ENCODE measurements at places on chromosomes 1 and 21.
A peak's percentile ranks its signal among the peaks of the same experiment; 100 is the strongest.

DNA sequence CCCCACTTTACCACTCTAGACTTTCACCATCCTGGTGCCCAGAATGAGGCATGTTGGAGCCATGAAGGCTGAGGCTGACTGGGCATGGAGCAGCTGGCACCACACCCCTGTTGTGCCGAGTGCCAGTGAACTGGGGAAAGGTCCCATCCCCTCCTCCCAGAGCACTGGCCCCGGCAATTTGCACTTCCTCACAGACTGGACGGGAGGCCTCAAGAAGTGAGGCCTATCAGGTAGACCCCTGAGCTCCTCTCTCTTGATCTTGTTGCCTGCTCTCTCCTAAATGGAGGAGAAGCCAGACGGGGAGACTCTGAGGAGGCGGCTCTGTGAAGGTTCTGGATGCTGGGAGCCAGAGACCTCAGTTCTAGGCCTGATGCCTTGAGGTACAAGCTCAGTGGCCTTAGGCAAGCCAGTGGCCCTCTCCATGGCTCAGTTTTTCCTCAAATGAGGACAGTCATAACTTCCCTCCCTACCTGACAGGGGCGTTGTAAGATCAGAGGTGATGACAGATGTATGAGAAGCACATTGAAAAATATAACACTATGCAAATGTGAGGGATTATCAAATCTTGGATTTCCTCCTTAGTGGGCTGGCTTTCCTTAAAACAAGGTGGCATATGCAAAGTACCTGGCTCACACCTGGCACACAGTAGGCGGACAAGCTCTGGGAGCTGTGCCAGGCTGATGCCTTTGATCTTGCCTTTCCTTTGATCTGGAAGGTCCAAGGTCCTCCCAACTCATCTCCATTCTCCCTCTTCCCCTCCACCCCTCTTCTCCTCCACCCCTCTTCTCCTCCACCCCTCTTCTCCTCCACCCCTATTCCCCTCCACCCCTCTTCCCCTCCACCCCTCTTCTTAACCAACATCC lies 6.7 kb downstream of the GRHL3 start:
- no peak for DNase-seq

GRCh38 chr1:210743038-210743437 lies 390.9 kb downstream of the KCNH1 start:
- no peak for DNase-seq

- DNase-seq: no peak
These were observed 715.7 kb upstream of the ZP4 start for GRCh38 chr1:238606457-238606856.

DNA sequence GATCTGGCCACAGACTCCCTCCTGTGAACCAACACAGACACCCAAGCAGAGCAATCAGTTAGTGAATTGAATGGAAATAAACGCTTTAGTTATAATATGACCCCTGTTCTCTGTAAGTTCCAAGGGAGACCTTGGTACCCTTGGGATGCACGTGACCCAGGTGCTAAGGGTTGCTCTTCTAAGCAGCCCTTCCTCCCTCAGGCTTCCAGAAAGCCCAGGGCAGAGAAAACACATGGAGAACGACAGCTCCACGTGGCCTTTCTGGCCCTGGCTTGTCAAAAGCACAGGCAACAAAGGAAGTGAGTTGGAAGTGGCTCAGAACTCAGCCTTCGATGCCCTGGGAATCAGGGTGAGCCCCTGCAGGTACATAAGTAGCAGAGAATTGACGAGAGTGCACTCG lies 57.4 kb downstream of the LACTBL1 start:
- no peak for DNase-seq

GRCh38 chr1:47751193-47751592 lies 246.0 kb downstream of the TRABD2B start:
- no peak for DNase-seq

GRCh38 chr1:72847651-72848050 lies 565.3 kb upstream of the NEGR1 start:
- no peak for DNase-seq

GRCh38 chr1:165877940-165878556 lies 50.6 kb downstream of the UCK2 start:
- DNase-seq: peak; percentile 32

DNA sequence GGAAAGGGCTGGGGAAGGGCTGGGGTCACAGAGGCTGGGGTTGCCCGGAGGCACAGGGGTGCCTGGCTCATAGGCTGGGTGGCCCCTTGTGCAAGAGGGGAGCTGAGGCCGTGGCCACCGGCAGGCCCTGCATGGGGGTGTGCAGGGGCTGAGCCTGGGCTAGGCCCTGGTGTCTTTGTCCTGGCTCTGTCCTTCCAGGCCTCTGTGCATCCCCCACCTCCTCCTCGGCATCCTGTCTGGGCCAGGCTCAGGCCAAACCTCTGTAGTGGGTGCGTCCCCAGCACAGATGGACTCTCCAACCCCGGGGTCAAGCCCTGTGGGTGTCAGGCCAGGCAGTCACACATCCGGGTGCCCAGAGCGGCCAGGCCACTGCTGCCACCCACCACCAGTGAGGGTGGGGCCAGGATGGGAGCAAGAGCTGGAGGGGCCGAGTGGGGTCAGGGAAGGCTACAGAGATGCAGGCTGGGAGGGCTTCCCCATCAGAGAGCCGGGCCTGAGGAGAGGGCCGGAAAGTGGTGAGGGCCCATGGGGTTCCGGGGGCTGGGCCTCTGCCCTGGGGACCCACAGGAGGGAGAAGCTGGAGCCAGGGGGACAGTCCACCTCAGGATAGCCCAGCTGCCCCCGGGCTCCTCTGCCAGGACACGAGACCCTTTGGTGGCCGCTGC lies 19.4 kb downstream of the PANK4 start:
- no peak for DNase-seq

DNA sequence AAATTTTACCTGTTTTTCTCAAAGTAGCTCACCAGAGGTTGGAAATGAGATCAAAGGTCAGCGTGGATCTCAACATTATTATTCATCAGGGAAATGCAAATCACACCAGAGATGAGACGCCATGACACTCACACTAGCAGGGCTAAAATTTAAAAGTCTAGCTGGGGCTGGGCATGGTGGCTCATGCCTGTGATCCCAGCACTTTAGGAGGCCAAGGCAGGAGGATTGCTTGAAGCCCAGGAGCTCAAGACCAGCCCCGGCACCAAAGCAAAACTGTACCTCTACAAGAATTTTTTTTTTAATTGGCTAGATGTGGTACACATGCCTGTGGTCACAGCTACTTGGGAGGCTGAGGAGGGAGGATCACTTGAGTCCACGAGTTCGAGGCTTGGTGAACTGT lies 41.4 kb upstream of the PCBP3 start:
- no peak for DNase-seq

- DNase-seq: no peak
These were observed 103.4 kb downstream of the PAX7 start for GRCh38 chr1:18734001-18734400.

Data from OCI-LY7 (cell line).